M059J (cell line): ENCODE measurements at places on chromosomes 13 and 19. TPM values are rescaled to one million over a fixed set of nuclear protein-coding genes. Genes with fewer than 3 reads are reported as not detected.

Gene CCDC8
- not detected in 2 replicates for total RNA-seq

Gene ASF1B
- total RNA-seq = 117 and 169 TPM in 2 replicates

Gene RNF6
- total RNA-seq = 26.8 and 27.5 TPM in 2 replicates

Gene SLC25A41
- total RNA-seq = not detected in 2 replicates

Gene KANK2
- 131 and 183 TPM in 2 replicates for total RNA-seq

Gene PPP1R37
- 26.0 and 44.8 TPM in 2 replicates for total RNA-seq

Gene SPACA4
- not detected in 2 replicates for total RNA-seq

Gene SIGLEC5
- total RNA-seq = not detected in 2 replicates

Gene SLITRK6
- total RNA-seq = 0.44 and 3.2 TPM in 2 replicates
